Heart right ventricle (tissue), 16 donors: ENCODE measurements at places on chromosomes 2 and 18. TPM values are rescaled to one million over a fixed set of nuclear protein-coding genes. Genes with fewer than 3 reads are reported as not detected.

The CXCR2 gene
- total RNA-seq, result 0.39 TPM

The CYS1 gene
- 2.9 TPM for total RNA-seq

The MALL gene
- total RNA-seq, result 10.5 TPM

The RPRM gene
- not detected for total RNA-seq

The ST8SIA3 gene
- not detected for total RNA-seq

The CKAP2L gene
- total RNA-seq, result not detected

The CACNB4 gene
- 0.32 TPM for total RNA-seq

The ASB18 gene
- total RNA-seq, result 46.1 TPM

The GCA gene
- total RNA-seq, result 3.1 TPM

- no peak for DNase-seq
These were observed 21.7 kb downstream of the PKDCC start for GRCh38 chr2:42069568-42069967.

- no peak for DNase-seq
These were observed 144.1 kb upstream of the SETBP1 start for GRCh38 chr18:44536619-44537018.

DNA sequence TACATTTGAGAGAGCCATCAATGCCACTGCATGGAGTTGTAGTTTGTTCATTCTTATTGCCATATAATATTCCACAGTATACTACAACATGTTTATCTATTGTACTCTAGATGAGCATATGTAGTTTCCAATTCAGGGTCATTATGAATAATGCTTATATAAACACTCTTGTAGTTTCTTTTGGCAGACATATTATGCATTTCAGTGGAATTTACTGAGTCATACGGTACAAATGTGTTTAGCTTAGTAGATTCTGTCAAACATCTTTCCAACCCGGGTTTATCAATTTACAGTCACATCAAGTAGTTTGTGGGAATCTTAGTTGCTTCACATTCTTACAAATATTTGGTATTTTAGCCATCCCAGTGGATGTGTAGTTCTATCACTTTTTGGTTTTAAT is 161.1 kb downstream of the KCNH7 start:
- DNase-seq, result no peak

- no peak for DNase-seq
These were observed 377.0 kb upstream of the VRK2 start for GRCh38 chr2:57669570-57669969.

- no peak for DNase-seq
These were observed 11.6 kb downstream of the PNO1 start for GRCh38 chr2:68169308-68169707.

DNA sequence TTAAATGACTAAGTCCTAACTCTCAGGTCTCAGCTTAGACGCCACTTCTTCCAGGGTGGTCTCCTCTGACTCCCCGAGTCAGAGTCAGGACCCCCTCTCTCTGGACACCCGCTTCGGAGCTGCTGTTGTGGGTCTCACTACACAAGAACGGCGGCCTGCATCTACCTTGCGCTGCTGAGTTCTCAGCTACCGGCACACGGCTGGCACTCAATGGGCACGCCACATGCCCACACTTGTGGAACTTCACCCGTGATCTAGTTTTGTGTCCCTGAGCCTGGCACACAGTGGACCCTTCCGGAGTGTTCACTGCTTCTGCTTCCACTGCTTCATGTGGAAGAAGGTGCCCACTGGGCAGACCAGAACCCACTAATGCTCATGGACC is 58.3 kb upstream of the ID2 start:
- DNase-seq, result no peak

DNA sequence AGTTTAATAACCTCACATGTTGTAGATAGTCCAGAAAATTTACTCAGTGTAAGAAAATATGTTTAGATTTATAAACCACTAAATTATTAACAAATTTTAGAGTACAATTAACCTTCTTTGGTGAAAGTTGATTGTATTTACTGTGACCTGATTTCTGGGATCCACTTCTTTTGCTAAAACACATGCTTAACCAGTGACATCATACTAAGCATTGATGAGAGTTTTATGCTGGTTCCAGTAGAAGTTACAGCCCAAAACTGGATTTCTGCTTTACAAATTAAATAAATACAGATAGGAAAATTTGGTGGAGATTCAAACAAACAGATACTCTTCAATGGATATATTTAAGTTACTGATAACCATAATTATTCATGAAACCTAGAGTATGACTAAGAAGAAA is 40.9 kb downstream of the RBBP8 start:
- no peak for DNase-seq

DNA sequence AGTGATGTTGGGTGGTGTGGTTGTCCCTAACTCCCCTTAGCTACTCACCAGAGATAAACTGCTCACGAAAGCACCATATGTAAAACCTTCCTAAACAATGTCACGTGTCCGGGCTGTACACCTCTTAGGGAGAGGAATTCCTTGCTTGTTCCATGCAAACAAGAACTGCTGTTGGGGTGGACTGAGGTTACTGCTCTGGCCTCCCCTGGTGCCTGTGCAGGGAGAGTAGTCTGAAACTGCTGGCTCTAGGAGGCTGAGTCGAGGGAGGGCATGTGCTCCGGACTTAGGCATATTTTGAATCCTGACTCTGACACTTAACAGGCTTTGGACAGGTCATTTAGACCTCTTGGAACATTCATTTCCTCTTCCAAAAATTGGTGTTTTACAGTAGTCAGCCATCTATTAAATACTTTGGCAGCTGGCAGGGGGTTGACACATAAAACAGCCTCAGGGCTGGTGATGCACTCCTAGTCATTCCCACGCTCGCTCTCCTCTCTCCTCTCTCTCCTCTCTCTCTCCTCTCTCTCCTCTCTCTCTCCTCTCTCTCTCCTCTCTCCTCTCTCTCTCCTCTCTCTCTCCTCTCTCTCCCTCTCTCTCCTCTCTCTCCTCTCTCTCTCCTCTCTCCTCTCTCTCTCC is 10.6 kb downstream of the THNSL2 start:
- no peak for DNase-seq

GRCh38 chr2:211957799-211958198 is 580.8 kb downstream of the ERBB4 start:
- DNase-seq, result no peak

DNA sequence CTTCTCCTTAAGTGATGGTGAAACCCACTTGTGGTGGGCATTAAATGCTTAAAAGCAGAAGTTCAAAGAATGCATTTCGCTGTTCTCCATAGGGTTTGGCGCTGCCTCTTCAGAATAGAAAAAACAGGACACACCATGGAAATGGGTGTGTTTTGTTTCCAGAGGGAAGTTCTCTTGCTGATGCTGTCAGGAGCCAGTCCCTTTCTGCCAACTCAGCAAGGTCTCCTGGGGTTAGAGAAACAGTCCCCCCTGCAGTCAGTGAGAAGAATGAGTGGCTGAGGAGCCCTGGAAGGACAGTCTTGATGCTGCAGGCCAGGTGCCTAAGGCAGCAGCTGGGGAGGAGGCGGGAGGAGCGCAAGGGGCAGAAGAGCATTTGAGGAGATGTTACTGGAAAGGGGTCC is 37.8 kb upstream of the ASAP2 start:
- DNase-seq, result no peak

GRCh38 chr2:186183406-186183805 is 302.7 kb upstream of the ZC3H15 start:
- DNase-seq, result no peak

GRCh38 chr2:172993931-172994717 is 81.5 kb upstream of the MAP3K20 start:
- DNase-seq, result no peak

DNA sequence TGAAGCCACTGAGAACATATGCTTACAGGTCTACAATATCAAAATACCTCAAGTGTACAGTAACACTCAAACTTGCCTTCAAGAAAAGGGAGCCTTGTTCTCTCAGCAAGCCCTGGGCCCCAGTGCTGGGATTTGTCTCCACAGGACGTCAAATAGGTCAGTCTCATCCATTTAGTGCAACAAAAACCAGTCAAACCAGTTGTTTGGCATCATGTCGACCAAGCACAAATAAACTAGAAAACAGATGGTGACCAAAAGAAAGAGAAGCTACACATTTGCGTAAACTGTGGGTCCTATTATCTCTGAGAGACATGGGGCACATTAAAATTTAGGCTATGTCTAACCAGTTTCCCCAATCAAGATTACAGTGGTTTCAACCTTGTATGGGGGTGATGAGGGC is 182.6 kb upstream of the PKDCC start:
- DNase-seq, result no peak

- DNase-seq, result no peak
These were observed 188.7 kb upstream of the ZEB2 start for GRCh38 chr2:144708626-144709025.

GRCh38 chr18:62545098-62545497 is 22.3 kb downstream of the ZCCHC2 start:
- DNase-seq, result no peak

DNA sequence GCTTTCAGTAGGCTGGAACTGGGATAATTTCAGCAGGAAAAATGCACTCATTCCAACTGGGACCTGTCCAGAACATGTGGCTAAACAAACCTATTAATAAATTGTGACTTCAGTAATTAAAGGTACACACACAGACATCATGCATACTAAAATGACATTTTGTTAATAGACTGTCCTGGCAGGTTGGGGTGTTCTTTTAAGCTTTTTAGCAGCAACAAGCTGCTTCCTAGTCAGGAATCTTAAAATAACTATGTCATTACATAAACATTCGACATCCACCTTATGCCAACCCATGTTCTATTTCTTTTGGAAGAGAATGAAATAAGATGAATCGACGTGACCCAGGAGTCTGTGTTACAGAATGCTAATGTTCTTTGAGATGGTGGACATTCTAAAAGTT is 435.7 kb downstream of the TXNL1 start:
- DNase-seq, result peak; percentile 43

- no peak for DNase-seq
These were observed 239.9 kb downstream of the KLHL29 start for GRCh38 chr2:23624915-23625314.

- no peak for DNase-seq
These were observed 3.8 kb upstream of the NFE2L2 start for GRCh38 chr2:177268187-177268871.

DNA sequence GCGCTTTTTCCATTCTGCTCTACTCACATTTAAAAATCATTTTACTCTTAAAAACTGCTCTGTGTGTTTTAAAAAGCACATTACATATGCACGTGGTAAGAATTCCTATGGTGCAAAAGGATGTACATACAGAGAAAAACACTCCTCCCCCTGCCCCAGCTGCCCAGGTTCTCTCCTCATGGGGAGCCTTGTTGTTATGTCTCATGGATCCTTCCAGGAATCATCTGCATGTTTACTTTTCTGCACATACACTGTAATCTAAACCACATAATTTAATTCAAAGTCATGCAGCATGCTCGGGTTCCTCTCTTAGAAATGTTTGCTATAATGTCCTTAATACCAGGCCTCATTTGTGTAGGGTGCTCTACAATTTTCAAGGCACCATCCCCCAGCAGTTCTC is 243.3 kb downstream of the LOXHD1 start:
- no peak for DNase-seq

- no peak for DNase-seq
These were observed 8.9 kb downstream of the ASPRV1 start for GRCh38 chr2:69952336-69953115.

DNA sequence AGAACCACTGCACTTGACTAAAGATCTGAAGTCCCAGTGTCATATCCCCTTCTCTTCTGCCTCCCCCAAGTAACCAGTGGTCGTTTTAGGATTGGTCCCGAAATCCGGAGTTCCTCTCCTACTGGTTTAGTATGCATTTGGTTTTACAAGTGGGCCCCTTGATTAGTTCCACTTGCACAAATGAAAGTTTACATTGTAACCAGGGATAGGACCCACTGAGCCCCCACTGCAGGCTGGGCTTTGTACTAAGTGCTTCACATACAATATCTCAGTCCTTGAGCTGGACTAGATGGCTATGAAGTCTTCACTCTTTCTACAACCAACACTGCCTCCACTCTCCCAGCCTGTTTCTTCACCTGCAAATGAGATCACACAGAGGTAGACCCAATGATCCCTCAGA is 50.4 kb downstream of the CYRIA start:
- no peak for DNase-seq

- no peak for DNase-seq
These were observed 25.3 kb upstream of the PTPRM start for GRCh38 chr18:7541835-7542234.

DNA sequence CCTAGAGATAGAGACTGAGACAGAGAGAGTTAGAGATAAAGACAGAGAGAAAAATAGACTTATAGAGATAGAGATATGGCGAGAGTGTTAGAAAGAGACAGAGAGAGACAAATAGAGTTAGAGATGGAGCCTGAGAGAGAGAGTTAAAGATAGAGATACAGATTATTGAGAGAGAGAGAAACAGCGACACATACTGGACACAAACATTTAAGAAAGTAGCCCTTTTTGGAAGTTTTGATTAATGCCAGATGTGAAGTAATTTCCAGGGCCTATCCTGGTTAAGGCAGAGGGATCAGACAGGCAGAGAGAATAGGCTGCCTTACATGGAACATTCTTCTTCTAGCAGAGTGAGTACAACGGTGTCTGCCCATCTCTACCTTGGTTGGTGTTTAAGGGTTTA is 311.6 kb upstream of the CDH7 start:
- DNase-seq, result no peak
